G401 (cell line): ENCODE measurements at places on chromosomes 3 and 15.

- no peak for DNase-seq
Measured at GRCh38 chr3:188151438-188151837, 2.5 kb upstream of the LPP start.

DNA sequence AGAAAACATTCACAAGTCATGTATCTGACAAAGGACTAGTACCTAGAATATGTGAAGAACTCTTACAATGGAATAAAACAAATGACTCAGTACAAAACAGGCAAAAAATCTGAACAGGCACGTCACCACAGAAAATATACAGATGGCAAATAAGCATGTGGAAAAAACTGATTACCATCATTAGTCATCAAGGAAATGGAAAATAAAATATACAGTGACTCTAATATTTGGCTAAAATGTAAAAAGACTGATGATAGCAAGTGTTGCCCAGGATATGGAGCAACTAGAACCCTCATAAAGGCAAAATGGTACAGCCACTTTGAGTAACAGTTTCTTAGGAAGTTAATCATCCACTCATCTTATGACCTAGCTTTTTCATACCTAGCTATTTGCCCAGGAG, 95.8 kb upstream of the ABHD17C start:
- DNase-seq = no peak

DNA sequence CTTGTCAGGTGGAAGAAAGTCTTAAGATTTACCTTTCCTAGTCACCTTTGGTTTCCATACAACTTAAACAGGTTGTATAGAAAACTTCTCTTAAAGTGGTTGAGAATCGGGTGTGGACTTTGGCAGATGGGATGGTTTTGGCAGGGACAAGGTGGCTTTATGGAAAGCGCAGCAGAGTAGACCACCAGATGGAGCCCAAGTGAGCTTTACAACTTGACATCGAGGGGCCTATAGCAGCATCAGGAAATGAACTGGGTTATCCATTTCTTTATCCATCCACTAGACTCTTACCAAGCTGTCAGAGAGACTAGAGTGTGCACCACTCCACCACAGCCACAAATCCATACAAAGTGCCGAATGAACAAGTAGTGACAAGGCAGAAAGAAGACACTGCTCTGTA, 85.3 kb upstream of the MBNL1 start:
- peak; percentile 49 for DNase-seq

DNA sequence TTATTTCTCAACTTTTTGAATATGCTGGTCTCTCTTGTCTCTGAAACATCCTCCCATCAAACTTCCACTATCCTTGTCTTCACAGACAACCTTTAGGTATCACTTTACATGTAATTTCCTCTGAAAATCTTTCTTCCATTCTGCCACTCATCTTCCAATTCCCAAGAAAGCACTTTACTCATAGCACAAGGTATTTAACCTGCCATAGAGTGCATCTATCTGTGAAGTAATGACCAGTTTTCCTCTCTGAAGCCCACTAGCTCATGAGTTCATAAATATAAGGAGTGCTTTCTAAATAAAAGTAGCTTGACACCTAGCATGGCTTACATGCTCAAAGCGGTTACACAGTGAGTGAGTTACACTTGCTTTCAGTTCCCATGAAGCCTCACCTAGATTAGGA, 160.7 kb upstream of the CMC1 start:
- no peak for DNase-seq

DNA sequence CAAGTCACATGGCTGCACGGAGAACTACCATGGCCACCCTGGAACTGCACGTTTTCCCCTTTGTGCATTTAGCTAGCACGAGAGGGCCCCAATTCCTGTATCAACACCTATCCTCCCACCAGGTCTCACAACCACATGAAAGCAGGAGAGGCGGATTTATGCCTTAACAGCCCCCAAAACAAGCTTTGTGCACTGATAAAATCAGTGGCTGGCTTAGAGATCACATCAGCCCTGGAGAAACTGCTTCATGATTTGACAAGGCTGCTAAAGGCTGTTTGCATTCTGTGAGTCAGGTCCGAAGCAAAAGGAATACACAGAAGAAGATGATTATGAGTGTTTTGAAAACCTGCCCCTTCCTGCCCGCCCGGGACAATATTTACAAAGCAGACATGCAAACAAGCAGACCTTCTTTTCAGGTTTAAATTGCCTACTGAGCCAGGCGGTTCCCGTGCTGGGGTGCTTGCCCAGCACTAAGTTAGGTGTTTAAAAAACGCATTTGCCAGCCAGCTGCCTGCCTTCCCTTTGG, 25.9 kb downstream of the CEMIP start:
- DNase-seq = no peak

DNA sequence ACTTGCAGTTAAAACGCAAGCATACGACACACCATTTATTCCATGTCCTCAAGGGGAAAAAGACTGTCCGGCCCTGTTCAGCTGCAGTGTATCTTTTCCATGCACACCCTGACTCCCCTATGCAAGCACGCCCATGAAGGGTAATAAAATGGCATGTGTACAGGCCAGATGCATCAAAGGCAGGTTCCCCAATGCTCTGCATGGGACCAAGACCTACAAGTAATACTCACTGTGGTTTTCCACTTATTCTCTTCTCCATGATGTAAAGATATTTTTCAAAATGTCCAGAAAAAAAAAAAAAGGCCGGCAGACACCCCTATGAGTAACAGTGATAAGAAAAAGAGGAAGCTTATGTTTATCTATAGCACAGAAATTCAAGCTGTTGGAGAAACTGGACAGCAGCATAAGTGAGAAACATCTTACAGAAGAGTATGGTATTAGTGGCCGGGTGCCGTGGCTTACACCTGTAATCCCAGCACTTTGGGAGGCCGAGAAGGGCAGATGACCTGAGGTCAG, 70.8 kb downstream of the MCF2L2 start:
- no peak for DNase-seq

- DNase-seq = no peak
Measured at GRCh38 chr3:66479532-66479947, 21.3 kb downstream of the LRIG1 start.

- DNase-seq = peak; percentile 20
Measured at GRCh38 chr15:41115161-41115651, 874 bp downstream of the INO80 start.

DNA sequence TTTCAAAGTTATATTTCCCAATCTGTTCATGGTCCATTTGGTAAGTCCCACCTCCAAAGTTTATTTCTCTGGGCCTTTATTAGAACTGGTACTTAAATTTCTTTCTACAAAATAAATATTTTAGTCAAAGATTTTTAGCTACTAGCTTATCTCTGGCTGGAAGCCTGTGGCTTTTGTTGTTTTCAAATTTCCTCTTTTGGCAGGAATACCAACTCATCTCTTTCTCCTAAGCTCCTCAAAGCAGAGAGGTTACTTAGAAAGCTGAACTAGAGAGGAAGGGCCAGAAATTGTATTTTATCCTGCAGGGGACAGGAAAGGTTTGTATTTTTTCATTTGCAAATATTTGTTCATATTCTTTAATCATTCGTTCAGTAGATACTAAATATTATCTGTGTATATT, 227.8 kb downstream of the TBL1XR1 start:
- no peak for DNase-seq

- DNase-seq = peak; percentile 77
Measured at GRCh38 chr15:40873694-40874561, at the start of gene RHOV. Gene RHOV, minus strand, starts transcription at chr15:40874234. Its CDS starts 95 bp downstream, at chr15:40874139.

DNA sequence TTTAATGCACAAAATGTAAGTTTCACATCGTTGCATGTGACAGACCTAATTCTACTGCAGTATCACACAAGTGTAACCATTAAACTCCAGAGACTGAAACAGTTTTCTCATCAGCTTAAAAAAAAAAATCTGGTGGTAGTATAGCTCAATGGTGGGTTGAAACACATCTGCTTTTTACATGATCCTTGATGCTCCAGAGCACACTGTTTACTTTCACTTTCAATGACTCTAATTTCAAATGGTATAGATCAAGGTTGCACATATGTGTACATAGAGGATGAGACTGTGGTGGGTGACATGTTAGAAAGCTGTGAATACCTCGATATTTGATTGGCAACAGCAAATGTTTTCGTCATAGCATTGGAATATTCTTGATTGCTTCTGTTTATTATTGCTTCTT, 22.4 kb downstream of the MCTP2 start:
- no peak for DNase-seq

DNA sequence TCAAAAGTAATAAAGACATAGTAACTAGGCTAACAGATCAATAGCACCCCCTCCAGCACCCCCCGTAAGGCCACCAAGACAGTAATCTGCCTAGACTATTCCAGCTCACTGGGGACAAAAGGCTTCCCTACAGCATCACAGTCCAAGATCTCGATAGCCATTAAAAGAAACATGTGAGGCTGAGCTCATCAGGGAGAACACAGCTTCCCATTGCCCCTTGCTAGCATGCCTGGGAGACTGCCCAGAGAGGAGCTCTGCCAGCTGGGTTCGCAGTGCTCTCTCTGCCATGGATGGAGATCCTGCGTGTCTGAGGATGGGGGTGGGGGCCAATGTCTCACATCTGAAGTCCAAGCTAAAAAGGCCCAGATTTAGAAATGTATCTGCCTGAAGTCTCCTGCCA, 17.8 kb downstream of the LRIG1 start:
- peak; percentile 96 for DNase-seq

DNA sequence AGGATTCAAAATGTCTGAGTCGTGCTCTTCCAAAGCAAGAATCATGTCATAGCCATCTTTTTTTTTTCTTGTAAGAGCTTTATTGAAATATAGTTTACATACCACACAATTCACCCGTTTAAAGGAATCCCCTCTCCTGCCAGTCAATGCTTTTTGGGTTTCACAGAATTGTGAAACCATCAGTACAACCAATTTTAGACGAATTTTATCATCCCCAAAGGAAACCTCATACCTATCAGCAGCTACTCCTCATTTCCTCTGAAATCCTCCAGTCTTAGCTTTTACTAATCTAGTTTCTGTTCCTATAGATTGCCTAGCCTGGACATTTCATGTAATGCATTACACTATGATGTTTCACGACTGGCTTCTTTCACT, 39.6 kb downstream of the ADIPOQ start:
- DNase-seq = no peak

DNA sequence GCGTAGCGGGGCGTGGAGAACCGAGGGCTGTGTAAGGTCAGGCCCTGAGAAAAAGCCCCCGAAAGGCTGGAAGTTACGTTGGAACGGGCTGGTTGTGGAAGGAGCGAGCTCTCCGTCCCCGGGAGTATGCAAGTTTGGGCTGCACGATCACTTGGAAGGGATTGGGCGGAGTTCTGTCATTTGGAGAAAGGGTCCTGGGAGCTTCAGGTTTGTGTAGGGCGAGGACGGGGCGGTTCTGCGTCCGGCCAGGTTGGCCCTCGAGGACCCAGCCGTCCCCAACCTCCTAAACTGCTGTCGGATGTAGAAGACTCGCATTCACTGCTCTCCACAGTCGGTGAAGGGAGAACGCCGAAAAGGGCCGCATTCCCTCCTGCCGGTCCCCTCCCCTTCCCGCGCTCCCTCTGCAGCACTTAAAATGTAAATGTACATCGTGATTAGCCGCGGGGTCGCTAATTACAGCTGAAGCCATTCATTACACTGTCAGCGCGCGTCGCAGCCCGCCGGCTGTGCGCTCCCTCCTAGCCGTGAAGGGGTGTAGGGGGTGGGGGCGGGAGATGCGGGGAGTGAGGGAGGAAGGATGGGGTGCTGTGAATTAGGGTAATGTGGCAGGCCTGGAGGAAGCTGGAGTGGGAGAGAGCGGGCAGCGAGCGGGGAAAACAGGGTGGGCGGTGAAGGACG, 2.5 kb upstream of the RPP25 start:
- DNase-seq = no peak

DNA sequence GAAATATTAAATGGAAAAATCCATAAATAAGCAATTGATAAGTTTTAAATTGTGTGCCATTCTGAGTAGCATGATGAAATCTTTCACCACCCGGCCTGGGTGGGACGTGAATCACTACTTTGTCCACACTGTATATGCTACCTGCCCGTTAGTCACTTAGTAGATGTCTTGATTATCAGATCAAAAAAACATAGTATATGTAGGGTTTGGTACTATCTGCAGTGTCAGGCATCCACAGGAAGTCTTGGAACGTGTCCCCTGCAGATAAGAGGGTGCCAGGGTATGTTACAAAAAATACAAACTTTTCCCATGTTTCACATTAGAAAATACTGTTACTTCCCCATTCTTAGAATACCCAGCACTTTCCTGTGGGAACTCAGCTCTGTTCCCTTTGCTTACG, 35.2 kb downstream of the FAM81A start:
- DNase-seq = no peak

DNA sequence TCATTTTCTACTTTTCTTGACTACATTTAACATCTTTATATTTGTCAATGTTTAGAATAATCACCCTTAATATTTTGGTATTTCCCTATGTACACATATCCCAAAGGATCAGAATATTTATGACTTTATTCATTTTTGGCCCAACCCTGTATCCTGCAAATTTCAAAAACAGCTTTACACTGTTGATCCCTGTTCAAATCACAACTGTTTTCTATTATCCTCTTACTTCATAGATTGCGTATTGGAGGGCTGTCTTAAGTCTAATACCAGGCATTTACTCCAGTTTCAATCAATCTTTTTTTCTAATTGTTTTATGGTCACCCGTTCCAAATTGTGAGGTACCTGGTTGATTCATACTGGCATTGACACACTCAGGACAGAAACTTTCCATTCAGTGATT, 107.9 kb downstream of the RPL22L1 start:
- no peak for DNase-seq

DNA sequence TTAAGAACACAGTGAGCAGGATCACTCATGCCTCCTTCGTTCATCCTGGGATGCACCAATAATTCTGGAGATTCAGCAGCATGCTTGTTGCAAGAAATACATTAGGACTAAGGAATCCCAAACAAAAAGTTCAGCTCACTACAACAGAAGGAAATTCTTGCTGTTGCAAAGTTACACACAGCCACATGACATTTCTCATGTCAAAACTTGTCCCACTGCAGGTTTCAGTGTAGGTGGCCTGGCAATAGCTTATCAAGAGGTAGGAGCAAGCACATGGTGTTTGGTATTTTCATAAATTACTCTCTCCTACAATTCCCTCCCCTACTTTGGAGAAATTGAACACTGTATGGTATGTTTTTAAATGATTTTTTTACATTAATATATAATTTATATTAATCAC, 399.6 kb upstream of the EPHA3 start:
- DNase-seq = no peak

DNA sequence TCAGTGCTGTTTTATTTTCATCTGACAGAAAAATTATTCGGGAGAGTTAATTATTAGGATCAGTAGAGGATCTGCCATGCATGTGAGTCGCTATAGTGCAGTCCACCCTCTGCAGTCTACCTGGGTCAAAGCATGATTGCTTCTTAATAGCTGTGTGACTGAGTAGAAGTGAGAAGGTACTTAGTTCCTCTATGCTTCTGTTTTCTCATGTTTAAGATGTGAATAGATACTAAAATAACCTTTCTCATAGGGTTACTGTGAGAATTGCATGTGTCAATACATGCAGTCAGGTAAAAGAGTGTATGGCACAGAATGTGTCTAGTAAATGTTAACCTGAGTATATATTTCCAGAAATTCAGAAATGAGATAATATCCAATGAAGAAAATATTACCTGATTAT, 435.7 kb downstream of the NAALADL2 start:
- no peak for DNase-seq

- DNase-seq = peak; percentile 2
Measured at GRCh38 chr3:146542978-146543377, 1.4 kb downstream of the PLSCR1 start.

GRCh38 chr3:186502138-186502948, 41.8 kb downstream of the CRYGS start:
- DNase-seq = no peak
